Esophagus (tissue), 2 donors: ENCODE measurements at places on chromosomes 7 and 10. TPM values are rescaled to one million over a fixed set of nuclear protein-coding genes. Genes with fewer than 3 reads are reported as not detected.

TBXAS1 gene
- 5.9 TPM for polyA plus RNA-seq

GDF2 gene
- polyA plus RNA-seq, result not detected

NEBL gene
- polyA plus RNA-seq, result 13.3 TPM

OIT3 gene
- polyA plus RNA-seq, result not detected

TFEC gene
- 0.16 TPM for polyA plus RNA-seq

MMD2 gene
- polyA plus RNA-seq, result not detected

ENKUR gene
- polyA plus RNA-seq, result 0.01 TPM

LRRD1 gene
- not detected for polyA plus RNA-seq

GJC3 gene
- not detected for polyA plus RNA-seq

EPHA1 gene
- 74.6 TPM for polyA plus RNA-seq

LIPF gene
- 3.0 TPM for polyA plus RNA-seq

CDK14 gene
- 0.51 TPM for polyA plus RNA-seq

TMEM273 gene
- 4.7 TPM for polyA plus RNA-seq

TYSND1 gene
- 17.5 TPM for polyA plus RNA-seq

BAIAP2L1 gene
- 23.1 TPM for polyA plus RNA-seq

SYT15B gene
- polyA plus RNA-seq, result 1.3 TPM

CYP2C19 gene
- 3.0 TPM for polyA plus RNA-seq

CDHR3 gene
- 0.66 TPM for polyA plus RNA-seq

GPRIN2 gene
- 6.2 TPM for polyA plus RNA-seq

CALN1 gene
- polyA plus RNA-seq, result 0.01 TPM

STEAP1B gene
- polyA plus RNA-seq, result 0.18 TPM

C7orf33 gene
- polyA plus RNA-seq, result not detected

RAB19 gene
- polyA plus RNA-seq, result 0.15 TPM

CTAGE15 gene
- 0.05 TPM for polyA plus RNA-seq

SEC61A2 gene
- 2.7 TPM for polyA plus RNA-seq

H2BK1 gene
- not detected for polyA plus RNA-seq

SPDYE16 gene
- polyA plus RNA-seq, result 0.08 TPM

C10orf53 gene
- polyA plus RNA-seq, result not detected

HOXA4 gene
- polyA plus RNA-seq, result 8.6 TPM

PPP1R17 gene
- not detected for polyA plus RNA-seq

KCNIP2 gene
- 0.67 TPM for polyA plus RNA-seq

ADCK2 gene
- 9.2 TPM for polyA plus RNA-seq

FAM25A gene
- 2,365 TPM for polyA plus RNA-seq

DNAAF5 gene
- polyA plus RNA-seq, result 7.8 TPM
